Nasal cavity respiratory epithelium epithelial cell of viscerocranial mucosa (primary cell): ENCODE measurements at places on chromosomes 2 and 18. TPM values are rescaled to one million over a fixed set of nuclear protein-coding genes. Genes with fewer than 3 reads are reported as not detected.

The KLHL14 gene
- not detected in 2 replicates for total RNA-seq

The KRTCAP3 gene
- total RNA-seq = 13.3 and 13.9 TPM in 2 replicates

The NFE2L2 gene
- total RNA-seq = 98.1 and 219 TPM in 2 replicates

The CIAO1 gene
- total RNA-seq = 84.8 and 85.8 TPM in 2 replicates

The CAVIN2 gene
- 2.1 and 9.3 TPM in 2 replicates for total RNA-seq

The GPR45 gene
- not detected in 2 replicates for total RNA-seq

The UGT1A6 gene
- 5.5 and 82.7 TPM in 2 replicates for total RNA-seq

The FLACC1 gene
- 0.34 and 0.71 TPM in 2 replicates for total RNA-seq

The XPO1 gene
- total RNA-seq = 290 TPM in 2 replicates

The MRPL44 gene
- total RNA-seq = 30.2 and 35.9 TPM in 2 replicates

The IL37 gene
- total RNA-seq = not detected in 2 replicates

The SULT1C4 gene
- total RNA-seq = not detected in 2 replicates

The RHOB gene
- total RNA-seq = 60.5 and 62.4 TPM in 2 replicates

The FSHR gene
- total RNA-seq = not detected in 2 replicates

The CD28 gene
- total RNA-seq = not detected in 2 replicates

The SCYGR3 gene
- total RNA-seq = not detected in 2 replicates

The THUMPD2 gene
- 10.3 and 19.4 TPM in 2 replicates for total RNA-seq

The SERPINB11 gene
- total RNA-seq = under 0.01 and 0.93 TPM in 2 replicates

The ACADL gene
- total RNA-seq = under 0.01 and 1.00 TPM in 2 replicates

The ANKRD62 gene
- under 0.01 TPM in 1 of 2 replicates, not detected in the other for total RNA-seq

The GKN1 gene
- not detected in 2 replicates for total RNA-seq

The IMPA2 gene
- total RNA-seq = 47.1 and 91.6 TPM in 2 replicates

The FMNL2 gene
- 31.8 and 51.9 TPM in 2 replicates for total RNA-seq

The UBR3 gene
- 29.4 and 44.8 TPM in 2 replicates for total RNA-seq

The FN1 gene
- total RNA-seq = 112 and 4,076 TPM in 2 replicates

The RTP5 gene
- not detected in 2 replicates for total RNA-seq

The MGAT4A gene
- total RNA-seq = 4.1 and 6.8 TPM in 2 replicates

The HOXD4 gene
- not detected in 2 replicates for total RNA-seq

The TET3 gene
- total RNA-seq = 8.9 and 15.1 TPM in 2 replicates

The ANKRD30B gene
- total RNA-seq = not detected in 2 replicates

The GMPPA gene
- total RNA-seq = 26.6 and 49.6 TPM in 2 replicates

The SUCLG1 gene
- total RNA-seq = 44.4 and 45.1 TPM in 2 replicates

The KCNG2 gene
- total RNA-seq = not detected in 2 replicates

The ELOA2 gene
- total RNA-seq = not detected in 2 replicates

The CD8A gene
- total RNA-seq = 0.07 TPM in 1 of 2 replicates, not detected in the other

The DPYSL5 gene
- not detected in 2 replicates for total RNA-seq

The DSG1 gene
- 0.07 and 4.4 TPM in 2 replicates for total RNA-seq

The ATG16L1 gene
- total RNA-seq = 28.7 and 45.5 TPM in 2 replicates

The GPR155 gene
- 1.7 and 3.7 TPM in 2 replicates for total RNA-seq

The KIAA2012 gene
- not detected in 2 replicates for total RNA-seq

The ZNF385B gene
- total RNA-seq = 0.34 TPM in 1 of 2 replicates, not detected in the other

The CPO gene
- total RNA-seq = 0.14 TPM in 1 of 2 replicates, not detected in the other

The SNTG2 gene
- total RNA-seq = 0.14 TPM in 1 of 2 replicates, not detected in the other

The AGXT gene
- total RNA-seq = not detected in 2 replicates

The ITGB6 gene
- 25.6 and 414 TPM in 2 replicates for total RNA-seq
